ENCODE measurements at places on chromosomes 3 and 15.
A peak's percentile ranks its signal among the peaks of the same experiment; 100 is the strongest.

DNA sequence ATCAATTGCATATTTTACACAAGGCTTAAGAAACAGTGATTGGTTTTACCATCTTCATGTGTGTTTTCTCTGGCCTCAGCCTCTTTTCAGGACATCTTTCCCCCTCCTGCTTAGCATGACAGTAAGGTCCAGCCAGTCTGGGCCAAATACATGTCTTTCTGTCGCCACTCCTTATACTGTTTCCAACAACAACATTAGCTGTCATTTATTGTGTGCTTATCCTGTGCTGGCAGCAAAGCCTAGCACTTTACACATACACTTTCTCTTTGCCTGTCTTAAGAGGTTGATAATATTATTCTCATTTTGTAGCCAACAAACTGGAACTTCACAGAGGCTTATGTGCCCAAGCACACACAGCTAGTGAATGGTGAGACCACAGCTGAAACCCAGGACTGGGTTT is 37.8 kb downstream of the B3GALNT1 start:
- DNase-seq, result no peak

DNA sequence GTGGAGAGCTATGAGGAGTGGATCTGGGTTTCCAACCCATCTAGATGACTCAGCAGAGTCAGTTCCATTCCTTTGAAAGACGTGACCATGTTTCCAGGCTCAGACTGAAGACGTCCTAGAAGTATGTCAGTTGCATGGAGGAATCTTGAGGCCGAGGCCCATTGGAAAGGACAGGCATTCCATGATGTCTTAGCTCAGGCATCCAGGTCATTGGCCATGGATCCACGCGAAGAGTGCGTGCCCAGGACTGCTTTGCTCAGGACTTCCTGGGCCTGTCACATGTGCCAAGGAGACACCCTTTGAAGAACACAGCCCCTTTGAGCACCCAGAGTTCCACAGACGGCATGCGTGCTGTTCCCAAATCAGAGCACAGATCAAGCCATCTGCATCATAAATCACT is 92.3 kb upstream of the ADAMTS17 start:
- DNase-seq, result no peak

- no peak for DNase-seq
These were observed 35.6 kb upstream of the TLE3 start for GRCh38 chr15:70133296-70133695.

DNA sequence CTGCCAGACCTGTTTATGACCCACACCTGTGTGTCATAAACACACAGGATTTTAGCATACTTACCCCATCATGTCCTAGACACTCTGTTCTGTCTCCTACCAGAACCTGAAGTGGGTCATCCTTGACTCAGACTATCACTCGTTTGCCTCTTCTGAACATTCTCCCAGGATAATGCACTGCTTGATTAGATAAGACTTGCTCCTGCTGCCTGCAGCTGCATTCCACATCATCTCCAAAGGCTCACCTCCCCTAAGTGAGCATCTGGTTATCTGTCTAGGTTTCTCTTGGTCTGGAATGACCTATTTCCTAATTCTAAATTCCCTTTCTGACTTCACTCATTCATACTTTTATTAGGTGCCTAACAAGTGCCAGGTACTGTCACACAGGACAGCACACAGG is 332.1 kb downstream of the NTRK3 start:
- DNase-seq, result no peak

DNA sequence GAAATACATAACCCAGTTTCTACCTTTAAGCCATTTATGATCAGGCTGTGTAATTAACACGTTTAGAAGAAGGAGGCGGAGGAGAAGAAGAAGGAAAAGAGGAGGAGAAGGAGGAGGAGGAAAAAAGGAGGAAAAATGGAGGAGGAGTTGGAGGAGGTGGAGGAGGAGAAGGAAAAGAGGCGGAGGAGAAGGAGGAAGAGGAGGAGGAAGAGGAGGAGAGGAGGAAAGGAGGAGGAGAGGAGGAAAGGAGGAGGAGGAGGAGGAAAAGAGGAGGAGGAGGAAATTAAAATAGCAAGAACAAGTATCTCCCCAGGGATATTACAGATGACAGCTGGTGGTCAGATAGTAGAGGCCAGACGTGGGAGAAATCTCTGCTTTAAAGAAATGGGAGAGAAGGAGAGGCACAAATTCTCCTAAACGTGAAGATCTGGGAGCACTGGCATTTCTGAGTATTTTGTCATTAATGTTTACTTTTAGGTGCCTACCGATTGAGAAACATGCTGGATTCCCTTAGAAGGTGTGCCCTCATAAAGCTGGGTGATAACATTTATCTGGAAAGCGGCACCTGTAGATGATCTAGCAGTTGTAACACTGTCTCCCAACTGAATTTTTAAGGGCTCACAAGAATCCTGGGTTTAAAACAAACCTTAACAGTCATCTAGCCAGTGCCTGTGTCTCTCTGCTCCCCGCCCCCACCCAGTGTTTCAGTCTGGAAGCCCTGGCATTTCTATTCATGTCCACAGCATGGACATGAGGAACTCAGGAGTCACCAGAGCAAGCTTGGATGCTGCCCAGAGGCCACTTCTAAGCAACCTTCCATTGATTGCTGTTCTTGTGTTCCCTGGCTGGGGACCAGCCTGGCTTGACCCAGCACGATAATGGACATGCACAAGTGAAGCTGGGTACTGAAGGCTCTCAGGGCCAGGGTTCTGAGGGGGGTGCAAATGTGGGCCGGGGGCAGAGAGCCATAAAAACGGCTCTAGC is 75.2 kb downstream of the CHRNA7 start:
- no peak for DNase-seq

- no peak for DNase-seq
These were observed 108.9 kb downstream of the DUT start for GRCh38 chr15:48440084-48440483.

DNA sequence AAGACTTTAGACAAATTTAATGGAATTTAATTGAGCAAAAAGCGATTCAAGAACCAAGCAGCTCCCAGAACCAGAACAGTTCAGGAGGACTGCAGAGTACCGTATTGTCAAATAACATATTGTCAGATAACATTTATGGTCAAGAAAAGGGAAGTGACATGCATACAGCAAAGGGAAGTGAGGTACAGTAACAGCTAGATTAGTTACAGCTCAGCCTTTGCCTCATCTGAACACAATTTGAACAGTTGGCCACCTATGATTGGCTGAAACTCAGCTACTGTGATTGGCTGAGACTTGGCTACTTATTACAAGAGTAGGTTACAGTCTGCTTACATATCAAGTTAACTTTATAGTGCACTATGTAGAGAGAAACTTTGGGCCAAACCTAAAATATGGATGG is 21.9 kb downstream of the ZFAND6 start:
- no peak for DNase-seq

- no peak for DNase-seq
These were observed 20.2 kb upstream of the PARP14 start for GRCh38 chr3:122660297-122660974.

- DNase-seq, result no peak
These were observed 119.7 kb downstream of the MCTP2 start for GRCh38 chr15:94351031-94351535.

- no peak for DNase-seq
These were observed 15.3 kb downstream of the APBA2 start for GRCh38 chr15:28900892-28901586.

DNA sequence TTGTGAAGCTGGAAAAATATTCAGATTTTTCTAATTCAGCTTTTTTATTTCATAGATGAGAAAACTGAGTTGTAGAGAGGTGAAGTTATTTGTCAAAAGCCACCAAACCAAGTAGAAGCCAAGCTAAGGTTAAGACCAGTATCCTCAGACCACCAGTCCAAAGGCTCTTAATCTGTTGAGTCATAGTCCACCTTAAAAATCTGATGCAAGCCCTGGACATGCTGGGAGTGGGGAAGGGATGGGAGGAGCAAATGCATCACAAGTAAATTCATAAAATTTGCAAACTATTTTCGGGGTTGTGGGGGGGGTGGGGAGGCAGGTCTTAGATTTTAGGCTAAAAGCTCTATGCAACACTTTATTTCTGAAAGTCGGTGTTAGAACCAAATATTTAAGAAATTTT is 307.7 kb upstream of the SEMA6D start:
- no peak for DNase-seq

DNA sequence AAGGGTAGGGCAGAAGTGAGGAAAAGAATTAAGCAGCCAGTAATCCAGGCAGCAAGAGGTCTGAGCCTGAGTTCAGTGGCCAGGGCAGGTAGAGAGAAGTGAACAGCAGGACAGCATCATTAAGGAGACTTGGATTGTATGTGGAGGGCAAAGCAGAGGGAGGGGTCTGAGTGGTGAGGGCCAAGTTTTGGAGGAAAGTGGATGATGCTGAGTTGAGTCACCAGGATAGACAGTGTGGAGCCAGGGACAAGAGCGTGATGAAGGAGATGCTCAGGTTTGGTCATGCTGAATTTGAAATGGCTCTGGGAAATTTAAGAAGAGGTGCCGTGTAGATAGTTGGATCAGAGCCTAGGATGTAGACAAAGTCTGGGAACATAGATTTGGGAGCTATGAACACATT is 93.1 kb downstream of the ARHGEF26 start:
- DNase-seq, result no peak

DNA sequence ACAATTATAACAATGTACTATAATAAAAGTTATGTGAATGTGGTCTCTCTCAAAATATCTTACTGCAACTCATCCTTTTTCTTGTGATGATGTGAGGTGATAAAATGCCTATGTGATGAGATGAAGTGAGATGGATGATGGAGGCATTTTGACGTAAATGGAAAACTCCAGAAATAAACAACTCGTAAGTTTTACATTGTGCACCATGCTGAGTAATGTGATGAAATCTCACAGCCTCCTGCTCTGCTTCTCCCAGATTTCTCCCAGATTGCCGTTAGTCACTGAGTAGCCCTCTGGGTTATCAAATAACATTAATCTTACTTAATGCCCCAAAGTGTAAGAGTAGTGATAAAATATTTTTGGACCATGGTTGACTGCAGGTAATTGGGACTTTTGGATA is 64.8 kb upstream of the SLCO2A1 start:
- DNase-seq, result no peak

GRCh38 chr15:58598829-58599210 is 150.7 kb downstream of the ADAM10 start:
- DNase-seq, result no peak

GRCh38 chr3:158528076-158528674 is 42.8 kb upstream of the MLF1 start:
- no peak for DNase-seq

- no peak for DNase-seq
These were observed 2.0 kb upstream of the GALK2 start for GRCh38 chr15:49168016-49168415.

GRCh38 chr3:8629151-8630021 is 15.2 kb downstream of the SSUH2 start:
- DNase-seq, result peak; percentile 70

GRCh38 chr3:142450881-142451280 is 3.0 kb upstream of the XRN1 start:
- no peak for DNase-seq

DNA sequence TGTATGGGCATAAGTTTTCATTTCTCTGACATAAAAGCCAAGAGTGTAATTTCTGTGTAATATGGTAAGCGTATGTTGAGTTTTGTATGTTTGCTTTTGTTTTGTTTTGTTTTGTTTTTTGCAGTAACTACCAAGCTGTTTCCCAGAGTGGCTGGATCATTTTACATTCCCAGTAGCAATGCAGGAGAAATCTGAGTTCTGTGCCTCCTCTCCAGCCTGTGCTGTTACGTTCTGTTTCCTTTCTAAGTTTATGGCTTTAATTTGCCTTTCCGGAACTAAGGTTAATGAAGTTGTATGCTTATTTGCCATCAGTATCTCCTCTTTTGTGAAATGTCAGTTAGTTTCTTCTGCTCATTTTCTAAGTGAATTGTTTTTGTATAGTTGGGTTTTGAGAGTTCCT is 307.8 kb downstream of the GABRG3 start:
- no peak for DNase-seq

- no peak for DNase-seq
These were observed 70.7 kb upstream of the DPH6 start for GRCh38 chr15:35616498-35617271.

DNA sequence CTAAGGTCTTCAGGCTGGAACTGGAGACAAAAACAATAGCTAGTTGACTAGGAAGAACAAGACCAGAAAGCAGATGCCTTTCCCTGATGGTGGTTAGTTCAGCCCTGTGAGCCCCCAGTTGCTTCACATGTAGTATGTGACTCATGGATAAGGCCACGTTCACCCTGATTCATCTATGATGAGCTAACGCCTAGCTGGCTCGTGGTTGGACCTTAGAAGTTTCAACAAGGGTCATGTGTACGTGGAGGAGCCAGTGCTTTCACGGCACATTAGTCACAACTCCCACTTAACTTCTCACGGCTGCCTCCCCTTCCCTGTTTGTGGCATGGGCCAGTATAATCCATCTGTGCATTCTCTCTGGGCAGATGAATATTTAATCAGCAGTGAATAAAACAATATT is 20.6 kb downstream of the COL8A1 start:
- no peak for DNase-seq
